ENCODE measurements at places on chromosomes 7 and 10. TPM values are rescaled to one million over a fixed set of nuclear protein-coding genes. Genes with fewer than 3 reads are reported as not detected.

DNA sequence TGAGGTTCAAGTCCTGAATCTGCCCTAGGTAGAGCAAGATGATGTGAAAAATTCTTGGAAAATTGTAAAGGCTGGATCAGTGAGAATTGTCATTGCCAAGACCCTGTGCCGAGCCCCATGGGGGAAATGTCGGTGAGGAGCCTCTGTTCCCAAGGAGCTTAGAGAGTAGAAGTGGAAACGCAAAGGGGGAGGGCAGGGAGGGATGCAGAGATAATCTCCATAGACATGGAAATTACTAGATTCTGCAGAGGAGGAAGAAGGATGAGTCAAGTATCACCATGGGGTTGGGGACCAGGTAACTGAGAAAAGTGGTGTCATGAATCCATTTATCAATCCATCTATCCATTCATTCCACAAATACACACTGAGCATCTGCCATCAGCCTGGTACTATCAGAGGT lies 26.0 kb downstream of the DUSP5 start:
- DNase-seq, result no peak

DNA sequence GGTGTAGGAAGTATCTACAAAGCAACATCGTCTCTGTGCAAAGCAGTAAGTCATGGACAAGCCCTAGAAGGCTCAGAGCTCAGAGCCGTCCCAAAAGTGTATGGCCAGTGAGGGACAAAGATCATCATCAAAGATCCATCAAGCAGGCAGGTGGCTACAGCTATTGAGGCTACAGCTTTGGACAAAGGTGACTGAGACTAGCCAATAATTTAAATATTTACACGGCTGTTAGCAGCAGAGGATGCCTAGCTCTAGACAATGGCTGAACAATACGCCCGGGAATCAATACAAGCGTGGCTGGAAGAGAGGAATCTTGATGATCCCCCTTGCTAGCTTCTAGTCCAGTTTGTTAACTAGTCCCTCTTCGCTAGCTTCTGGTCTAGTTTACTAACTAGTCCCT lies 17.9 kb downstream of the NMT2 start:
- DNase-seq, result no peak

- DNase-seq, result no peak
Measured at GRCh38 chr10:94217411-94217810, 145.3 kb downstream of the NOC3L start.

DNA sequence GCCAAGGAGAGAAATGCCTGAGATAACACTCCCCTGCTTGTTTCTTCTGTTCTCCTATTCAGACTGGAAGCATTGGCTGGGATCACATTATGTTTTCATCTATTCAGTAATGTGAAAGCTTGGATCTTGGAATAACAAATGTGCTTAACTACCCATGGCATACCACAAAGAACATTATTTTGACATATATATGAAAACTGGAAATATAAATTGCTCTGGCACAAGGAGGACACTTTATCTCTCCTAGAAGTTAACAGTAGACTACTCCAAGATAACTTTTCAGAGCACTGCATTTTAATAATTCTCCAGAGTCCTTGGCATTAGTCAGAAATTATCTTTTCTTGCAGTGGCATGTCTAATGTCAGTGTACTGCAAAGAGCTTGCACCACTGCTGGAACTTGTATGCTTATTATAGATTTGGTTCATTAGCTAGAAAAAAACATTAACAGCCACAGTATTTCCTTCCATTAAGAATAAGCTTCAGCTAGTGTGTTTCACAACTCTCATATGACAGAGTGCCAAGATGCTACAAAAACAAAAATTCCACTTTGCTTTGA lies 169.3 kb upstream of the LRRN3 start:
- DNase-seq, result no peak

GRCh38 chr7:25460433-25460832 lies 232.1 kb upstream of the NPVF start:
- DNase-seq, result no peak

GRCh38 chr10:811379-812175 lies 119.9 kb downstream of the LARP4B start:
- no peak for DNase-seq

The SFRP4 gene
- 2.2 TPM for polyA plus RNA-seq

DNA sequence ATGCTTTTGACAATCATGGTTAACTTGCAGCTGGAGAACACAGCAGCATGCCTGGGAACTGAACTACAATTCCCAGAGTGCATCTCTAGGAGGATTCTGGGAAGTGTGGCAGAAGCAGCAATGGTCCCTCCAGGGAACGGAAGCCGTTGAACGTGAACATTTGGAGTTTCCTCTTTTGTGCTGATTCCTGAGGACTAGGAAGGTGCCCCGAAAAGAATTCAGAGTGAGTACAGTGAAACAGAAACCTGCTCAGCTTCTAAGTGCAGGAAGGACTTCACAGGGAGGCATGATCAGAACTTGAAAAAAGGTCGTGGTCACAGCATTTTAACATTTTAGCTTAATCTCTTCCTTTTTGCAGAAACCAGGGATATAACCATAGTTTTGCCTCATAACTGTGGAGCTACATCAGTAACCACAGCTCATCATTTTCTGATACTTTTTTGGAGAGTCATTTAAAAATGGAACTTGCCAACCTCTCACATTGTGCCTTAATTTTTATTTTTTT lies at the start of gene NUDT13:
Gene NUDT13, plus strand, starts transcription at position 111 of the 505 bp plus-strand sequence. CDS start 3,911 bp downstream, outside the sequence.
- peak; percentile 79 for DNase-seq

DNA sequence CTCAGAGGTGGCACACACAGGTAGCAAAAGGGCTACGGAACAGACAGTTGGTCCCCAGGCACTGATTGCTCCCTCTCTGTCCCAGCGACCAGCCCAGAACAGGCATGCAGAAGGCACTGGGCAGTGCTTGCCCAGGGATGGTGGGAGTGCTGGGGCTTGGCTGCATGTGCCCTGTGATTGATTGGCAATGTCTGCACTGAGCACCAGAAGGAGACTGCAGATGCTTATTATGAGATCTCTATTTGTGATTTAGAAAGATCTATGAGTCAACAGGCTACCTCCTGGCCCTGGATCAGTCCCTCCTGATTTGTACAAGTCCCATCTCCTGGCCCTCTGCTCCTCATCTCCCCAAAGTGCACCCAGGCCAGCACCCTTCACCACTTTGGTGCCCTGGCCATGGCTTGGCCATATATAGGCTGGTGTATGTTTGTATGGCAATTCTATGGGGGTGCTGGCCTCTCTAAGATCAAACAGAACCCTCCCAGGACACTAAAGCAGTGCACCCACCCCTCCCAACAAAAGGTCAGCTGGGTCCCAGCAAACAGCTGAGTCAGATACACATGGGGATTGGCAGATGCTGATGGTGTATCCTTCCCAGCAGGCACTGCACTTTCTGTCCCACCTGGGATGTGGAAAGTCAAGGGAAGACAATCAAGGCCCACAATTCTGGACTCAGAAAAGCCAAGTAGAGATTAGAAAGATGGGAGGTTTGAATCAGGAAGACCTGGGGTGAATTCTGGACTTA lies 30.9 kb downstream of the CAMK2B start:
- no peak for DNase-seq

DNA sequence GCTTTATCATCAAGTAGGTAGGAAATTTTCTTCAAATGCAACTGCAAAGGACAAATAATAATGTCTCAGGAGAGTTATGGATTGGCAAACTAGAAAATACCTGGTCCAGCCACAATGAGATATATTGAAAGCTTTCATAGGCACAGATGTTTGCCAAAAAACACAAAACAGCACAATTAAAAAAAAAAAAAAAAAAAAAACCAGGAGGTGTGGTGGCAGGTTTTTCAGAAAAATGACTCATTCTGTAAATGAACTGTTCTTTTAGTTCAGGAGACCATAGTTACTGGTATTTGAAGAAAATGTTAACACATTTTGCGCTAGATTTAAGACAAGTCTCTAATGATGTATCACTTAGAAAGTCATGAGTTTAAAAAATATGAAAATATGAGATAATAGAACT lies 55.0 kb upstream of the JCAD start:
- DNase-seq, result no peak

The OR9A2 gene
- polyA plus RNA-seq, result not detected

The GPR26 gene
- polyA plus RNA-seq, result not detected

DNA sequence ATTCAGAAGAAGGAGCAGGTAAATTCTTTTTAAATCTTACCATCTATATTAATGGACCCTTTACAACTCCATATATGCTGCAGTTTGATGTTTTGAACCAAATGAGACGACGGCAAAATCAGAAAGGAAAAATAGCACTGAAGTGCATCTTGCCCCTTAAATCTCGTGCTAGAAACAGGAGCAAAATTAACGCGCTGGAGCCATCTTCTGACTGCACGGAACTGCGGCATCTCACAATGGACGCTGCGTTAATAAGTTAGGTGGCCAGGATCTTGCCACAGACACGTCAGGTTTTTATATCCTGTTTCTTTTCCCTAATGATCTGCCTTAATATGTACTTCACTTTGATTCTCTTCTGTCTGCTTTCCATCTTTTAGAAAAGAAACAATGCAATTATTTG lies 354.5 kb downstream of the TFEC start:
- DNase-seq, result peak; percentile 5

The ZNF32 gene
- 58.1 TPM for polyA plus RNA-seq

- DNase-seq, result no peak
Measured at GRCh38 chr7:75996476-75996875, 2.1 kb upstream of the TMEM120A start.

DNA sequence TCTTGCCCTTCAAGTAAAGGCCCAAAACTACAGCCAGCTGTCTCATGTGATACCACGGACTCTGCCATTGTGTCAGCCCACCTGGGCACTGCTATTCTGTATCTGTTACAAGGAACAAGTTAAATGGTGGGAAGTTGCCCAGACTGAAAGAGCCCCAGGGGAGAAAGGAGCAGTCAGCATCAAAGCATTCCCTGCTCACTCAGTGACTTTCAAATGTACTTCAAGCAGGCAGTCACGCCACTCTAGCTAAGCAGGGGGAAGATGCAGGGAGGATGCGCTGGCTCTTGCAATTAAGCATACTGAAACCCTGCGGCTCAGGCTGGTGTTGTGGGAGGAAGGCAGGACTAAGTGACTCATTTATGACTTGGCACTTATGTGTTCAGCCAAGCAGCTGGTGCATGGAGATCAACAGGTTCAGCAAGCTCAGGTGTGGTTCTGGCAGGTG lies 1249.6 kb downstream of the TYW1 start:
- DNase-seq, result peak; percentile 54

The ADARB2 gene
- polyA plus RNA-seq, result 1.1 TPM

DNA sequence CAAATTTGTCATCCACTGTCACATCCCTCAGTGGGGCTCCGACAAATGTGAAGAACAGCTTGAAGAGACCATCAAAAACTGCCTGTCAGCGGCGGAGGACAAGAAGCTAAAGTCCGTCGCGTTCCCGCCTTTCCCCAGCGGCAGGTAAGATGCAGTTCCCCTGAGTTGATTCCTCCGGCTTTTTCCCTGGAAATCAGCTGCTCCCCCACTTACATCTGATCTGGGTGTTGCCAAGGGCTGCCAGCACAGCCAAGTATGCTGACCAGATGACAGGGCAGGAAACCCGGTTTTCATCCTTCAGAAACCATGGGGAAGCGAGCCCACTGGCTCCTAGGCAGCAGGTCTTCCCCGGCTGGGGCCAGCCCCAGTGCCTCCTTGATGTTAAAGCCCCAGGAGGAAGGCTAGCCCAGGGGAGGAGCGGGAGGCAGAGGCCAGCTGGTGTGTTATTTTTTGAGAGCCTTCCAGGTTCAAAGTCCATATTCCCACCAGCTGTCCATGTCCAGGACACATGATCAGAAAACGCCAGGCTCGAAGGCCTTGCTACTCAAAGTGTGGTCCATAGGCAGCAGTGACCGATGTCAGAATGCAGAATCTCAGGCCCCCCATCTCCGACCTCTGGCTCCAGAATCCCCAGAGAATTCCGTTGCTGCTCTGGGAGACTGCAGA lies 23.4 kb downstream of the AIFM2 start:
- no peak for DNase-seq

Data from renal cortex interstitium (tissue), 15 donors.